ENCODE measurements at places on chromosomes 12 and 14.

DNA sequence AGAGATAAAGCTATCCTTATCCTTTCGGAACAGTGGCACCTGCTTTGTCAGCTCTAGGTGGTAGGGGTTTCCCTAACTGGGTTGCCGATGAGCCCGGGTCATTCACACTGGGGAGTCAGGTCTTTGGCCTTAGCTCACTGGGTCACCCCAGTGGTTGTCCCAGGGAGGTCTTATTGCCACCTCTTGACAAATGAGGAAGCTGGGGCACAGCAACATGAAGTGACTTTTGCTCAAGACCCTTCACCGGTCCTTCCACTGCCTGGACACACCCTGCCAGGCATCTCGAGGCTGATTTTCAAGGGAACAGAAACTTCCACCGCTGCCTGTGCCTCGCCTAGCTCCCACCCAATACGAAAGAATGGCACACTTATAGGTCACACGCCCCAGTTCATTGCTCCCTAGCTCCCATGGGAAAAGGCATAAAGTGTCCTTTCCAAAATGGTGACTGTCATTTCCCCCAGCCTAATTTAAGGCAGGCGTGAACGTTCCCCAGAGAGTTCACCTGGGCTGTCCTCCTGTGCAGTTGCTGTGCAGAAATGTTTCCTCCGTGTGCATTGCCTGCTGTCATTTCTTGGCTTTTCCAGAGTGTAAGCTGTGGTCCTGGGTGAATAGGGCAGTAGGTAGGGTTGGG is 156.1 kb upstream of the CCND2 start:
- no peak for DNase-seq

DNA sequence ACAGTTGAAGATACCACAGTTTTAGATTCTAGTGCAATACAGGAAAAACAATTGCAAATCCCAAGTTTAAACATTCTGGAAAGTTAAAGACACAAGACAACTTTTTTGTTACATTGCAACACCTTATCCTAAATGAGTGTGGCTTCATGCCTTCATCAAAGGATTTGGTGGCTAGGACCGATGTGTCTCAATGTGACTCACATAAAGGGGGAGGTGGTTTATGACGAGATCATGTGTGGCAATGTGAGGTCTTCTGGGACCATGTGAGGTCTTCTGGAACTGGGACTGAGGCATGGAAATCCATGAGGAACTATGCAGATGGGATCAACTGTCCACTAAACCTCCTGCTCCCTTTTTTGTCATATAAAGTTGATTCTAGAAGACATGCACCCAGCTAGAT is 166.2 kb downstream of the PAX9 start:
- DNase-seq: no peak

- DNase-seq: no peak
These were observed 128.9 kb downstream of the NUBPL start for GRCh38 chr14:31690056-31690455.

DNA sequence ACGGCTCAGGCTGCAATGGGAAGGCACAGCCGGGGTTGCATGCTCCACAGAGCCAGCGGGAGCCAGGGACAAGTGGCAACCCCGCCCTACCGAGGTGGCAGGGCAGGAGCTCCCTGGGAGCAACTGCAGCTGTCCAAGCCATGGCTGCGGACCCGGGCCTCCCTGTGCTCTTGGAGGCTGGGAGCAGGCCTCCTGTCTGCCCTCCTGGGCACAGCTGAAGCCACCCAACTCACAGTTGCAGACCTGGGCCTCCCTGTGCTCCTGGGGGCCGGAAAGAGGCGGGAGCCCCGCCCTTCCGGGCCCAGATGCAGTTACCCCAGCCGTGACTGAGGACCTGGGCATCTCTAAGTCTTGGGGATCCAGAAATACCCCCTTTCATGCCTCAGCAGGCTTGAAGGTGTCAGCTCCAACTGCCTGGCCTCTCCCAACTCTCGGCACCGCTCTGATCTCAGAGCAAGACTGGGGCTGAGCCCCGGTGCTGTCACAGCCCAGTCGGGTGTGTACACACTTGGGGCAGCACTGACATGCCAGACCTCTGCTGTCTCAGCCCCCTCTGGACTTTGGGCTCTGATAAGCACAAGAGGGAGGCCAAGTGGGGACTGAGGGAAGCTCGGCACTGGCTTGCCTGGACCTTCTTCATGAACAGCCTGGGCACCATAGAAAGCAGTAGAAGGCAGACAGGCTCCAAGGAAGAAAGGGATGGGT is 7.5 kb upstream of the RASSF9 start:
- no peak for DNase-seq

DNA sequence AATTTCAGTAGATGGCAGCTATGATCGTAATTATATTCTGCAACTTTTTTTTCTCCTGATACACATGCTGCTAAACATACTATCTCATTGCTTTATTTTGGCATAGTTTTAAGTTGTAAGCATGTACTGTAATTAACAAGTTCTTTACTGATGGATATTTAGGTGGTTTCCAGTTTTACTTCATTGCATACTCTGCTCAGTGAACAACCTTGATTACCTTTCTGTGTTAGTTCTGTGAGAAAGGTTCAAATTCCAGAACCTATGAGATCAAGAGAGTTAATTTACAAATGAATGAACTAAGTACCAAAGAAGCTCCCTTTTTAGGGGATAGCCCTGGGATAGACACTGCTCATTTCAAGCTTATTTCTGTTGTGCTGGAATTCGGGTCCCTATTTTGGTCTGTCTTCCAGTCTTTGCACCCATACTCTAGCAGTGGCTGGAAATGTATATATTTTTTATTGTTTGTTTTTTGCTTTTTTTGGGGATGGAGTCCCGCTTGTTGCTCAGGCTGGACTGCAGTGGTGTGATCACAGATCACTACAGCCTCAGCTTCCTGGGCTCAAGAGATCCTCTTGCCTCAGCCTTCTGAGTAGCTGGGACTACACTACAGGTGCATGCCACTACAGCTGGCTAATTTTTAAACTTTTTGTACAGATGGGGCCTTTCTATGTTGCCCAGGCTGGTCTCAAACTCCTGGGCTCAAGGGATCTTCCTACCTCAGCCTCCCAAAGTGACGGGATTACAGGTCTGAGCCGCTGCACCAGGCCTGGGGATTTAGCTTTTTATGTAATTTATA is 10.6 kb downstream of the PAPOLA start:
- no peak for DNase-seq

DNA sequence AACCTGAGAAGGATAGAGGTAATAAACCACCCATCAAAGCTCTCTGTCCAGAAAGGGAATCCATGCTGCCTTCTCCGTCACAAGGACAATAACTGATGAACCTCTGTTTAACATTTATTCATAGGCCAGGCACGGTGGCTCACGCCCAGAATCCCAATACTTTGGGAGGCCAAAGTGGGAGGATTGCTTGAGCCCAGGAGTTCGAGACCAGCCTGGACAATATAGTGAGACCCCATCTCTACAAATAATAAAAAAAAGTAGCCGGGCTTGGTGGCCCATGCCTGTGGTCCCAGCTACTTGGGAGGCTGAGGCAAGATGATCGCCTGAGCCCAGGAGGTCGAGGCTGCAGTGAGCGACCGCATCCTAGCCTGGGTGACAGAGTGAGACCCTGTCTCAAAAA is 7.1 kb upstream of the FOS start:
- DNase-seq: no peak

- no peak for DNase-seq
These were observed 41.7 kb downstream of the NUAK1 start for GRCh38 chr12:106097011-106097410.

GRCh38 chr12:58434726-58435125 is 485.6 kb downstream of the LRIG3 start:
- DNase-seq: no peak

DNA sequence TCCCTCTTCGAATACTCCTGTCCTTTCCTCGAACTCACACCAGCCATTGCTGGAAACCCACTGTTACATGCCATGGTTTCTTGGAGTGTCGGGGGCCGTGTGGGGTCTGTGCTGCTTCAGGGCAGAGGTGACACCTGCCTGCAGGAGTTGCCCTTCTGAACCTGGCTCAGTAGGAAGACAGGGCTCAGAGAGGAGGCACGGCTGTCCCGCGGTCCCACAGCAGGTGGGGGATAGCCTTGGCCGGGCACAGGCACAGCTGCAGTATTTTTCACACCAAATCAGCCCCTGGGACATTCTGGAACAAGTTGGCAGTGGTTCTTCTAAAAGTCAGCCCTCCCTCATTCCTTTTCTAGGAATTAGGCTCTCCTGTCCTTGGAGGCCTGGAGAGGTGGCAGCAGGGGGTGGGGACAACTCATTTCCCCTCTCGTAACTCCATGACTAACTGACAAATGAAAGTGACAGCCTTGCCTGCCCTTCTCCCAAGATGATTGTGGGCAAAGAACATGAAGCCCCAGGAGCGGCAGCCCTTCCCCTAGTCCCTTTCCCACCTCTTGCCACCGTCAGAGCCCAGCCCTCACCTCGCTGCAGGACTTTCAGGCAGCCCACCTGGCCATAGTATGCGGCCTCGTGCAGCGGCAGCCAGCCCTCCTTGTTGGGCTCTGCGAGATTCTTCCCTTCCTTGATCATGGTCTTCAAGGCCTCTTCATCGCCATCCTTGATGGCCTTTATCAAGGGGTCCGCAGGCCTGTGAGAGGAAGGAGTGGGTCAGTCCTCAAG is 22.4 kb downstream of the ASB2 start:
- no peak for DNase-seq

DNA sequence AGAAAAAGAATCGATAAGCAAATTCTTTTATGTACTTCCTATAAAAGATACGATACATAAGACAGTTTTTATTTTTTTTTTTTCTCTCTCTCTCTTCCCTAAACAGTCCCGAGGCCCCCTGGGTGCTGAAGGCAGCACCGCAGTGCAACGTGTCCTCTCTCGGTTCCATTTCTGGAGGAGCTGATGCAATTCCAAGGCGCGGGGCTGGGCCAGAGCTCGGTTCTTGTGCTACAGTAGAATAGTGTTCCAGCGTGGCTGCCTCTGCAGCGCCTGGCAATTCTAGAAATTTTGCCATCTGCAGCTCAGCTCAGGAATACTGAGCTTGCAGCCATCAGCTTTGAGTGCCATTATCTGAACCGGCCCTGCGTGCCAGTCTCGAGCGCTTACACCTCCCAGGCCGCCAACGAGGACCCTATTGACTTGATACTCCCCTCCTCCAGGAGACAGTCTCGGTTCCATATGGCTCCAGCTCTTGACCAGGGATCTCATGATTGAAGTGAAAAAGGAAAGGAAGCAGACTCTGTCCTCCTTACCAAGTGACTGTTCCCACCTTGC is 630 bp downstream of the ALDH1L2 start:
- peak; percentile 76 for DNase-seq

GRCh38 chr14:92967346-92967926 is 44.5 kb downstream of the CHGA start:
- DNase-seq: peak; percentile 75

DNA sequence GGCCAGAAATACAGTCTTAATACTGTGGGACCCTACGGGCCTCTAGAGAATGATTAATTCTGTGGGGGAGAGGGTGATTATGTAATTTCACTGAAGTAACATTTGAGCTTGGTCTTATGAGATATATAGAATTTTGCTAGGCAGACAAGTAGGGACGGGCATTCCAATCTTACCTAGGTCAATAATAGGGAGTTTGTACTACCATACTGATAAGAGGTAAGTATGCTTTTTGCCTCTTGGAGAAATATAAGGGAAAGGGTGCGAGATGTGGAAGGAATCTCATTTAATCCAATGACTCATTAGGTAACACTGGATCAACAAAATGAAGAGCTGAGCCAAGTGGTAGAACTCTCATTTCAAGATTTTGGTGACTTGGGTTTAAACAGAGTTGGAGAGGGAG is 5.2 kb downstream of the RAB5B start:
- DNase-seq: no peak

GRCh38 chr14:67933266-67933665 is 113.7 kb downstream of the RAD51B start:
- DNase-seq: no peak

DNA sequence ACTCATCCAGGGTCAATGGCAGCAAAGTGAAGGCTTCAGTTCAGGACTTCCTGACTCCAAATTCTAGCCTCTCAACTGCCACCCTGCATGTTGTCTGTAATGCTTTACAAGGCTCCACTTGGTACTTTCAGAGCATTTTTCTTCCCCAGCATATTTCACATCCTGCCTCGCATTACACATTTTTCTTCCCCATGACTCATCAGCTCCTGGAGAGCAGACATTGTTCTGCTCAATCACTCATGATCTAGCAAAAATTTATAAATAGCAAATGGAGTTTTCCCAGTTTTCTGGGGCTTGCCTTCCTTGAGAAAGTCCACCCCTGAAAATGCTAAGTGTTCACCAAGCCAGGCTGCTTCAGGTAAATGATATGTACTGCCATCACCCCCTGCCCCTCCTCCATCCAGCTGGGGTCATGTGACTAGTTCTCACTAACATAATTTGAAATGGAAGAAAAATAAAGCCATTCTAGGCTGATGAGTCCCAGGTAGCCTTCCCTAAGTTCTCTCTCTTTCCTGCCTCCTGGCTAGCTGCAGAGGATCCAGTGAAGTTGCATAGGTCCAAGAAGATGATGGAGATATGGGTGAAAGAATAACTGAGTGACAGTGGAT is 69.4 kb downstream of the ARMH4 start:
- DNase-seq: peak; percentile 82

DNA sequence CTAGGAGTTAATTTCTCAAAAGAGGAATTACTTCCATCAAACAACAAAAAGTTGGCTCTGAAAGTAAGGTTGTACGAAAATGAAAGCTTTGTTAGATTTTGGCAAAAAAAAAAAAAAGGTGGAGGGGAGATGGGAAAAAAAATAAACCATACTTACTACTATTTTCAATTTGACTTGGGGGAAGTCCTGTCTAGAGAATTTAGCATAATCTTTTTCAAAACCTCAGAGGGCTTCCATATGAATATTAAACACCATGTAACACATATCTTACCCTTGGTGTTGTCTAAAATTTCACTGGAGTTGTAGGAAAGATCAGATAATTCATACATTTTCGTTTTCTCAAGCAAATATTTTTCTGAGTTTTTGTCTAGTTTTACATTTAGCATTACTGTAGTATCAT is 17.5 kb downstream of the GRIP1 start:
- DNase-seq: no peak

GRCh38 chr14:42011221-42011620 is 404.5 kb downstream of the LRFN5 start:
- no peak for DNase-seq

DNA sequence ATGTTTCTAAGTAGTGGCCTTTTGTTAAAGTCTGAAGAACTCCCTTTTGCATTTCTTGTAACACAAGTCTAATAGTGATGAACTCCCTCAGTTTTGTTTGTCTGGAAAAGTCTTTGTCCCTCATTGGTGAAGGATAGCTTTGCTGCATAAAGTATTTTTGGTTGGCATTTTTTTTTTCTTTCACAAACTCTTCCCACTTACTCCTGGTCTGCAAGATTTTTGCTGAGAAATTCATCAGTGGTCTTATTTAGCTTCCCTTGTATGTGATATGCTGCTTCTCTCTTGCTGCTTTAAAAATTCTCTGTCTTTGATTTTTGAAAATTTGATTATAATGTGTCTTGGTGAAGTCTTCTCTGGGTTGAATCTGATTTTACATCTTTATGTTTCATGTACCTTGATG is 22.7 kb downstream of the TRMT5 start:
- DNase-seq: no peak

DNA sequence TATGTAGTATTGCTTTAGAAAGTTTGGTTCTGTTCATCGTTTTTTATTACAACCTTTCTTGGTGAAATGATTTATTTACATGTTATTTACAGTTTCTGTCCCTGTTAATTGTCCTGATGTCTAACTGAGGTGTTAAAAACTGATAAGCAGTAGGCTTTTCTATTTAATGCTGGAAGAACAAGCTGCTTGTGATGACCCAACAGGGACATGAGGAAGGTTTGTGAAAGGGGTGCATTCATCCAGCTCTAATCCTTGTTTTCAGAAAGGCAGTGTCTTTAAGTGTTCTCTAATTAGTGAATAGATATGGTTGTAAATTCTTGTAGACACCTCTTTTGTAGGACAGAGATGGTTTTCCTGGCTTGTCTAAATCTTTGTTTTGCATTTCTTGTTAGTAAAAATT is 191.4 kb downstream of the FOXA1 start:
- no peak for DNase-seq

- no peak for DNase-seq
These were observed 439 bp upstream of the TNFRSF1A start for GRCh38 chr12:6342140-6342889.
